ENCODE measurements at places on chromosomes 16 and 17.

- DNase-seq, result no peak
These were observed 98.6 kb upstream of the CHMP6 start for GRCh38 chr17:80892900-80893603.

DNA sequence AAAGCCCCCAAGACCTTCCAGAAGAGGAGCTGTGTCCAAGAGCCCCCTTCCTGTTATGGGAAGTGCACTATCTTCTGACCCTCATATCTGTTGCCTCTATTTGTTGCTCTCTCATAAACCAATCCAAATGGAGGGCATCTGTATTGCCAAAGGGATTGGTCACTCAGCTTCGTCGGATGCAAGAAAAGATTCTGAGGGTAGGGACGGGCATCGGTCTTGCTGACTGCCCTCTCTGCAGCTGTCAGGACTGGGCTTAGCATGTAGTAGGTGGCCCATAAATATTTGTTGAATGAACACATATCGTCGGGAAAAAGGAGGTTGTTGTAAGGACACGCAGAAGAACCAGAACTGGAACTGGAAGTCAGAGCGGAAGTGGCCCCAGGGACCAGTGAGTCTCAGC is 44.1 kb downstream of the CCDC42 start:
- DNase-seq, result no peak

DNA sequence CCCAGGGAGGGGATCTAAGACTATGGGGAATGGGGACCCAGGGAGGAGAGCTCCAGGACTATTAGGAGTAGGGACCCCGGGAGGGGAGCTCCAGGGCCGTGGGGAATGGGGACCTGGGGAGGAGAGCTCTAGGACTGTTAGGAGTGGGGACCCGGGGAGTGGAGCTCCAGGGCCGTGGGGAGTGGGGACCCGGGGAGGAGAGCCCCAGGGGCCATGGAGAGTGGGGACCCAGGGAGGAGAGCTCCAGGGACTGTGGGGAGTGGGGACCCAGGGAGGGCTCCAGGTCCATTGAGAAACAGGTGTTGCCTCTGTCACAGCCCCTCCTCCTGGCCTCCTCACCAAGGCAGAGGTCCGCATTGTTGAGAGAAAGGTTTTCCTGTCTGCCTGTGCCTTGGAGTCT is 16.0 kb downstream of the MPRIP start:
- no peak for DNase-seq

DNA sequence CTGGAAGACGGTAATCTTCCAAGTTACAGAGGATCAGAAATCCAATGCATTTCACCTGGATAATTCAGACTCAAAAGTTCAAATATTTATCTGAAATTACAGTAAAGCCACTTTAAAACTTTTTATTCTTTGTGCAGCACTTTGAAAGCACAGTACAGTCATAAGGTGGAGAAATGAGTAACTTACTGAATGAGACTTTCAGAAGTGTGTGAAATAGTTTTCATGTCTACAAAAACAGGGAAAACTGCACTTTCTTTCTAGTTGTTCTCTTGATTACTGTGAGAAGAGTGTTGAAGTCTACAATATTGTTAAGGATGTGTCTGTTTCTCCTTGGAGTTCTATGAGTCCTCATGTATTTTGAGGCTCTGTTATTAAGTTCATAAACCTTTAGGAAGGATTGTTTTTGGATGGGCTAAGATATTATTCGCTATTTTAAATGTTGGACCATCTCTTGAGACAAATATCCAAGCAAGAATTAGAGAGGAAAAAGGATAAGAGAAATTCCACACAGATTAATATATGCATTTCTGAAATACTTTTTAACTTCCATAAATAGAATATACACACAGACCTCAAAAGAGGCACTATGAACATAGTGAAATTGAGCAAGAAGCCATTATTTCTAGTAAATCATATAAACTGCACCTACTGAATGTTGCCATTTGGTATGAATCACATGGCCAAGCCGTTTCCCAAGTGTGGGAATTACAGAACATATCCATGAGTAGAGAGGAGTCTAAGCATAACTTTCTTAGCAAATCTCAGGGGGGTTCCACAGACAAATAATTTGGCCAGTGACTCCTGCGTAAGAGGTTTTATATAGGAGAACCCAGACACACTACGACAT is 83.6 kb upstream of the PLEKHM1 start:
- peak; percentile 76 for DNase-seq

GRCh38 chr17:2986925-2987324 is 76.5 kb downstream of the OR1D5 start:
- no peak for DNase-seq

GRCh38 chr16:31351246-31351941 is 3.6 kb upstream of the ITGAX start:
- no peak for DNase-seq

DNA sequence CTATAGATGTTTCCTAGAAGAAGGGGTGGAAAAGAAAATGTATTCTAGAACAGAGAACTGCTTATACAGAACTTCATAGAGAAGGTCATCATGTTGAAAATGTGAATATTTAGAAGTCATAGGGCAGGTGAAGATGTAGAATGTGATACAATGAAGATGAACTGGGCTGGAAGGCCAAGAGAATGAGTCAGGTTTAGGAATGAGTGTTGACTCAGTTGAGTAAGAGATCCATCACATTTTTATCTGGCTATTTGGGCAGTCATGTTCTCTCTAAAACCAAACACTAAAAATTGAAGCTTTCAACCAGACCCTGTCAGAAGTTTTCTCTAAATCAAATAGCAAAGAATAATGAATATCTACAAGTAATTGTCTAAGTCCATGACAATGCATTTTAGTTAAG is 660.5 kb downstream of the KCNJ2 start:
- DNase-seq, result no peak

GRCh38 chr17:76940738-76941350 is 72.6 kb downstream of the MGAT5B start:
- DNase-seq, result no peak

DNA sequence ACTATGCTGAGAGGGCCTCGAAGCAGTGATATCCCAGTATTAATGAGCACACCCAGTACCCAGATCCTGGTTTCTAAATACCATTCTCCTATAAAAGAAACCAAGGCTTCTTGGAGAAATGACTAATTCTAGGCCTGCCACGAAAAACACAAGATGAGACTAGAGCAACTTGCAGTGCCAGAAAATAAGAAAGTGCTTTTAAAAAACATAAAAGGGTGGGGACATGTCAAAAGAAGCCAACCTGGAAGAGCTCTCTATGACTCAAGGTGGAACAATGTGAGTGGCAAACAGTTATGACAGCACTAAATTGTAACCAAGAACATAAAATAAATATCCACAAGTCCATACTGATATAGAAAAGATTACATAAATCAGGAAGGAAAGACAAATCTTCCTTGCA is 153.2 kb upstream of the KCNJ18 start:
- DNase-seq, result no peak

DNA sequence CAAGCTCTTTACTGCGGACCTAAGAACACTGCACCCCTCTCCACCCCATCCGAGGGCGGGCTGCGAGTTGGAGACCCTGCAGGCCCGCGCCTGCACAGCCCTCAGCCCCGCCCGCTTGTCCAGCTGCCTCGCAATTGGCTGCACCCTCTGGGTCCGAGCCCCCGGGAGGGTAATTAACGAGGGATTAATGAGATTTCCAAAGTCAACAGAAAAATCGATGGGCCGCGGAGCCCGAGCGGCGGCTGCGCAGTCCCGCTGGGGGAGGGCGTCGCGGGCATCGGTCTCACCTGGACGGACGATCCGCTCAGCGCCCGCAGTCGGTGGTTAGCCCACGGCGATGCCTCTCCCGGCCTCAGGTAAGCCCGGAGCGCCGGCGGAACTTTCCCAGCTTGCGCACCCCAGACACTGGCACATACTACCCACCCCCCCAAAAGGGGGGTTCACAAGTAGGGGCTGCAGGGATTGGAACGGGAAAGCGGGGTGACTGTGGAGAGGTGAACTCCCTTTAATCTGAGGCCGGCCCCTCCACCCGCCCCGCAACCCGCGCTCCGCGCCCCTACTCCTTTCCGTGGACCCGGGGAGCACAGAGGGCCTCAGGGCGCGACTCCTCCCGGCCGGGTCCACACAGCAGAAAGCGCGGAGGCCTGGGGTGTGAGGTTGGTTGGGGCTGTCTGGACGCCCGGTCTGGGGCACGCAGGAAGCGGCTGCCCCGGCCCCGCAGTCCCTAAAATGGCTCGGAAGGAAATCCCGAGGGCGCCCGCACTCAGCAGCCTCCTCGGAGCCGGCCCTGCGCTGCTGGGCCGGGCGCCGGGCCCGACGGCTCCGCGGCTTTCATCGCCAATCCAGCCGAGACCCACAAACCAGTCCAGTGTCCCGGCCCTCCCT is at the start of gene OTOP3:
TSS of gene OTOP3 (plus strand) at position 314 of the 885 bp plus-strand sequence. CDS start at position 338, 24 bp downstream.
- DNase-seq, result no peak

DNA sequence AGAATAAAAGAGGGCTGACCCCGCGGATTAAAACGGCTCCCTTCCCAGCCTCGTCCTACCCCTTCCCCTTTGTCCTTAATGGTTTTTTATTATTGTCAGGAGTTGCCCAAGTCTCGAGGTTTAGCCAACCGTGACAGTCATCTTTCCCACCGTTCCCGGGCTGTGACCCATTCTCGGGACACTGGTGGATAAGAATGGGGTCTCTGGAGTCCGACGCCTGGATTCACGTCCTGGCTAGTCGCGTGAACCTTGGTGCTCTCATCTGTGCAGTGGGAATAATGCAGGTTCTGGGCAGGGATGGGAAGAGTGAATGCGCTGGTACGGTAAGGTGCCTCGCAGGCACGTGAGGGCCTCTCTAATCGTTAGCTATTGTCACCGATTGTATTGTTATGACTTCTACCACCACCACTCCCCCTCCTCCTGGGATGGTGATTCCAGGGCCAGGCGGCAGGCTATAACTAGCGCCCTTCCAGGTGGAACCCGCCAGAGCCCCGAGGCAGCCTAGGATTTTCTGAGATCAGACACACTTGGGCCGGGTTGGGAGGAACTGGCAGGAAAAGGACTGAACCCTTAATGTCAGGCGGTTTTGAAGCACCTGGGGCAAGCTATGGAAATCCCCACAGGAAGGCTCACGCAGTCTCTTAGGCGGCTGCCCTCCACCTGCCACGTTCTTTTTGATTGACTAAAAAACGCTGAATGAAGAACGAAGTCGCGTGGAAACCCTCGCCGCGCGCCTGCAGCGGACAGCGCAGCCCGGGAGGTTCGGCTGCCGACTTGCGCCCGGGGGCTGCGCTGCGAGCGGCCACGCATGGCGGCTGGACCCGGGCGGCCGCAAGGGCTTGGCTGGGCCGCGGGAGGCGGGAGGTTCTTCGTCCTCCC is 2.7 kb downstream of the HS3ST3B1 start:
- no peak for DNase-seq

DNA sequence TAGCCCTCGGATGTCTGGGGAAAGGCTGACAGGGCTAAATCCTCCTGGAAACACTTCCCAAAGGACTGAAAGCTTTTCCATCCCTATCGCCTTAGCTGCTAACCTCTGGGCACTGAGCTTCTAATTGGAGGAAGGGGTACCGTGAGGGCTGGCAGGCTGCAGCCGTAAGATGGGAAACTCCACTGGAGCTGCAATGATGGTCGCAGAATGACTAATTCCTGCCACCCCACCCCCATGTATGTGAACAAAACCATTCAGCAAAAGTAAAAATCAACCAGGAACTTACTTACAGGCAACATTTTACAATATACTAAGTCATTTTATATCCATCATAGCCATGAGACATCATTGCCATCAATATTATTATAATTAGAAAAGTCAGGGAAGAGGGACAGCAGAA is 133.3 kb downstream of the ABCC12 start:
- no peak for DNase-seq

DNA sequence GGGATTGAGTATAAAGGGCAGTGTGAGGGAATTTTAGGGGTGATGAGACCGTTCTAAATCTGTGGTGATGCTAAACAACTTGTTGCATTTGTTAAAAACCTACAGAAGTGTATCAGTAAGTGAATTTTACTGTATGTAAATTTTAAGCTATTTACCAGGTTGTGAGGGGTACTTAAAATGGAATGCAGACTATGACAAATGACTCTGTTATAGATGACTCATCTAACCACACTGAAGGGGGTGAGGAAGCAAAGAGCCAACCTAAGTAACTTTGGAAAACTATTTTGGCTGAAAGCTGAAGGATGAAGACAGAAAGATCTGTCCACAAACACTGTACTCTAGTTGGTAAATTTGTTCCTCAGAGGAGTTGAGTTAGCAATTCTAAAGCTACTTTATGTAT is 5.3 kb upstream of the MKS1 start:
- peak; percentile 28 for DNase-seq

- no peak for DNase-seq
These were observed 46.8 kb downstream of the OMG start for GRCh38 chr17:31250229-31250628.

GRCh38 chr17:12590417-12590816 is 75.3 kb upstream of the MYOCD start:
- no peak for DNase-seq

DNA sequence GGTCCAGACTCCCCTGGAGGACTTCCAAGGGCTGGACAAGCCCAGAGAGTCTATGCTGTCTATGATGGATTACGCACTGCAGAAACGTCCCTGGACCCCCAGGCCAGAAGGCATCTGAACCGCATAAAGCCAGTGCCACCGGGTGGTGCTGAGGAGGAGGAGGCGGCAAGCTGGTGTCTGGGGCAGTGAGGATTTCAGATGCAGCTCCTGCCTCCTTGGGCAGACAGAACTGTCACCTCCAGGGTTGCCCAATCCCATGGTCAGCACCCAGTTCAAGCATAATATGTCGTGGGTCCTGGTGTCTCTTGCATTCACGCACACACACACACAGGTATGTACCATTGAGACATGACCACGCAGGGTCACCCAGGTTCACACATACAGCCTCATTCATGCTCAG is 25.6 kb downstream of the RAP1GAP2 start:
- no peak for DNase-seq

GRCh38 chr17:41919165-41919817 is 540 bp upstream of the ACLY start:
- no peak for DNase-seq

GRCh38 chr17:17380145-17380925 is 77.2 kb downstream of the NT5M start:
- no peak for DNase-seq

DNA sequence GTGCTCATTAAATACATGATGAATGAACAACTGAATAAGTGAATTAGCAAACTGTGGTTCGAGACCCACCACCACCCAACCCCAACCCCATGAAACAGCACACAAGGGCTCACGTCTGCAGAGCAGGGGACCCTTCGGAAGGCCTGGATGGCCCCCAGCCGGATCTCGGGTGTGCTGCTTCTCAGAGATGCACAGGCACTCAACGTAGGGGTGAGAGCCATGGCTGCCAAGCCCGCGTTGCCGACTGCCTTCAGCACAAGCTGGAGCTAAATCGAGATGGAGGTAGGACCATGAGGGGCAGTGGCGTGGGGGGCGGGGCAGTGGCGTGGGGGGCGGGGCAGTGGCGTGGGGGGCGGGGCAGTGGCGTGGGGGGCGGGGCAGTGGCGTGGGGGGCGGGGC is 93.2 kb downstream of the LITAF start:
- no peak for DNase-seq

DNA sequence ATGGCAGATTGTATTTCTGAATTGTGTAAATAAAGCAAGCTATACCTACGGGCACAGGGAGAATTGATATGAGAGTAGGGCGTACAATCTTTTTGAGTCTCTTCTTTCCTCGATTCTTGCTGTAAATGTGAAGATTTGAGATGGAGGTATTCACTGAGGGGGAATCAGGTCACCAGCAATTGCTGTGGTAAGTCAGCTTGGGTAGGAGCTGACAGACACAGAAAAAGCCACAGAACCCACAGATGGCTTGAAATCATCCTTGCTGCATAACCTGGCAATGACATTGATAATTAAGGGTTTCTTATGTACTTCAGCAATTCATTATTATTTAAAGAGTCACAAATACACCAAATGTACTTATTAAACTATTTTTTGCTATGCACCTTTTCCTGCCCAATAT is 164.2 kb downstream of the CNTNAP4 start:
- no peak for DNase-seq
